ENCODE measurements at places on chromosomes 16 and 17.
A peak's percentile ranks its signal among the peaks of the same experiment; 100 is the strongest.

GRCh38 chr16:53960954-53961616 is 257.1 kb downstream of the FTO start:
- no peak for DNase-seq

GRCh38 chr16:14353340-14353739 is 276.7 kb downstream of the PARN start:
- no peak for DNase-seq

GRCh38 chr17:47287068-47287467 is 33.4 kb downstream of the ITGB3 start:
- DNase-seq, result no peak

GRCh38 chr17:78166416-78166815 is 2.0 kb upstream of the SYNGR2 start:
- no peak for DNase-seq

DNA sequence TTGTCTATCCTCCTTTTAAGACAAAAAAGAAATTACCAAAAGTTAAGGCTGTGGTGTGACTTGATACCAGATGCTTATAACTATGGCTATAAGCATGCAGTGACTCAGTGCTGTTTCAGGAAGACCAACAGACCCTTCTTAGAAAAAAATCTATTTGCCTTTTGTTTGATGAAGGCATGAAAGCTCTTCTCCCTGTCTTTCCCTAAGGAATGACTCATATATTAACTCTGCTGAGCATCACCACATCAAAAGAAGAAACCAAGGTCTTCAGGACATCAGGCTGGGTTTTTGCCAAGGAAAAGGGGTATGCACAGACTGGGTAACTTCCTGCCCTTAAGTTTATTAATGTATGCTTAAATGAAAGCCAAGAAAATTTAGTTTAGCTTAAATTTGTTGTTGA is 47.1 kb downstream of the VMP1 start:
- DNase-seq, result peak; percentile 98

DNA sequence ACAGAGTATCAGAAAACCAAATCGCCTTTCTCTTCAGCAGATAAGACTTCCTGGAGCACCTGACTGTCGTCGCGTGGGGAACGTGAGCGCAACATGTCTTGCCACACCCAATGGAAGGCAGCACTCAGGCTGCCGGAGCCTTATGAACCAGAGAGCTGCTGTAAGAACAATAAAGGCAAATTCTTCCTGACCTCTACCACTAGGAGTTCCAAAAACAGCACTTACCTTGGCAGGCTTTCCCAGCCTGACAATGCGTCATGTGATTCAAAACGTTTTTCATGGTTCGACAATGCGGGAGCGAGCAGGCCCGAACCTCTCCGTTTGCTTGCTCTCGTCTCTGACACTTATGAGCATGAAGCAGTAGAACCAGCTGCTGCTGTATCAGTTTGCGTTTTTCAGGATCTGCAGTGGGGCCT is 75.8 kb upstream of the TRAP1 start:
- no peak for DNase-seq

DNA sequence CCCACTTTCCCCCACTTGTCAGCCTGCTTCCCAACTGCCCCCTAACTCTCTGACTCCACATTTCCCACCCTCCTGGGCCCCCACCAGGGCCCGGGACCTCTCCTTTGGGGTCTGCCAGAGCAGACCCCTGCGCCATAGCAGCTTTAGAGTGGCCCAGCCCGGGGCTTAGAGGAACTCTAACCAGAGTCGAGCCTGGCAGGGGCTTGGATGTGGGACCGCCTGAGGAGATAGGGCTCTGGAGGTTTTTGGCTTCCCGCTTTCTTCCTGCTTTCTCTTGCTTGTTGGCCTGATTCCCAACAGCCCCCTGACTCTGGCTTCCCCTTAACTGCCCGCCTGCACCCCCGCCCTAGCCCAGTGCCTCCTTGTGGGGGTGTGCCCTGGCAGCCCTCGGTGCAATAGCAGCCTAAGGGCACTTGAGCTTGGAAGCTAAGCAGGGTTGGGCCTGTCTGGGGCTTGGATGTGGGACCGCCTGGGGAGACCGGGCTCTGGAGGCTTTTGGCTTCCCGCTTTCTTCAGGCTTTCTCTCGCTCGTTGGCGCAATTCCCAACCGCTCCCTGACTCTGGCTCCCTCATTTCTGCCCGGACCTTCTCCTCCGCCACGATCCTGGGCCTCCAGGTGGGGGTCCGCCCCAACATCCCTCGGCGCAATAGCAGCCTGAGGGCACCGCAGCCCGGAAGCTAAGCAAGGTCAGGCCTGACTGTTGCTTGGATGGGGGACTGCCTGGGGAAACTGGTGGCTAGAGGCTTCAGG is 2292.0 kb downstream of the TP53TG3F start:
- DNase-seq, result no peak

DNA sequence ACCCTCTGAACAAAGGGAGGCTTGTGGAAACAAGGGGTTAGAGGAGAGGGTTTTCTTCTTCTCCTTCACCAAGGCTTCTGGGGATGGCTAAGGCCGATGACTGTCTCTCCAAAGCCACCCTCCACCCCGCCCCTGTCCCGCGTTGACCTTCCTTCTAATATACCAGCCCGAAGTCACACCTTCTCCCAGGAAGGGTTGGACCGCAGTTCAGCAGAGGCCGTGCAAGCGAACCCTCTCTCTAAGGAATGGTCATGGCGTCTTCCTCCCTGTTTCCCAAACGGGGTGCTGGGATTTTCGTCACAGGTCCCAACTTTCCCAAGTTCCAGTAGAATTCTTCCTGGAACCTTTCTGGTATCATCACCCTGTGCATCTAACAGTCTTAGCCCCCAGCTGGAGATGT is 49.4 kb downstream of the FZD2 start:
- no peak for DNase-seq

DNA sequence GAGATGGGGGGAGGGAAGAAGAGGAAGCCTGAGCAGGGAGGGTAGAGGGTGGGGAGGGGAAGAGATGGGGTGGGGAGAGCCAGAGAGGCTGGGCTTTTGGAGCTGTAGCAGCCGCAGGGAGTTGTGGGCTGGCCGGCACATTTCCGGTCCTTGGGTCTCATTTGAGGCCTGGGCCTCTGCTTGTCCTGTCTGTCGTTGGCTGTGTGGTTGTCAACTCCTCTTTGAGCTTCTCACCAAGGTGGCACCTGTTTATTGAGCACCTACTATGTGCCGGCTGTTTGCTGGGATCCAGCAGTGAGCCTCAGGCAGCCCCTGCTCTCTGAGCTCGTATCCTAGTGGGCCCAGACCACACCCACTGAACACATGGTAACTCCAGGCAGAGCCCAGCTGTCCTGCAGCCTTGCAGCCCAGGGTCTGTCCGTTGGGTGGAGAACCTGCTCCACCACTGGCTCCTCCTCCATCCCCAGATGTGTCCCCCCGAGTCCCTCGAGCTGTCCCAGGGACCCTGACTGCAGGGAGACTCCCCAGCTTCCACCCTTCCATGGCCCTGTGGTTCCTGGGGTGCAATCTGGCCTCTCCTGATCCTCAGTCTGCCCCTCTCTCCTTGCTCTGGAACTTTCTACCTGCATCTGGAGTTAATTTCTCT is 164.9 kb downstream of the IRF8 start:
- DNase-seq, result no peak

GRCh38 chr17:33052856-33053255 is 61.2 kb downstream of the SPACA3 start:
- peak; percentile 9 for DNase-seq

DNA sequence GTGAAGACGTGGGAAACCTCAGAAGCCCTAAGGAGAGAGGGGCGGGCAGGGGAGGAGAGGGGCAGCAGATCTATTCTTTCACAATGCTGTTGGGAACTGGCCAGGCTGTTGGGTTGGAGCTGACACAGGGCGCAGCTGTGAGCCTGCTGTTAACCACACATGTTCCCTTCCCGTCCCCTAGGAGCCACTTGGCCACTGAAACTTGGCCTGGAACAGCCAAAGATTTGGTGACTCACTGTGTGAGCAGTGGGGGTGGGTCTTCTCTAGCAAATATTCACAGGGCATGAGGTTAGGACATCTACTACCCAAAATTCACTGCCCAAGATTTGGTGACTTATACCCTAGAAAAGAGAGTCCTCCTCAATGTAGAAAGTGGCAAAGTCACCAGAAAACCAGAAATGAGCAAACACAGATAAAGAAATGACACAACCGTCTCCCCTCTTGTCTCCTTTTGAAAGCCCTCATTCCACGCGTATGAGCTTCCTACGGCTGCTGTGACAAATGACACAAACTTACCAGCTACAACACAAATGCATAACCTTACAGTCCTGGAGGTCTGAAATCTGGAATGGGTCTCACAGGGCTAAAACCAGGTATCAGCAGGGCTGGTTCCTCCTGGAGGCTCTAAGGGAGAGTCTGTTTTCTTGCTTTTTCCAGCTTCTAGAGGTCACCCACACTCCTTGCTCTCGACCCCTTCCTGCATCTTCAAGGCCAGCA is 6.3 kb downstream of the TBC1D16 start:
- DNase-seq, result peak; percentile 90

Data from fibroblast of skin of scalp (primary cell).